ENCODE measurements at places on chromosomes 3 and 15.

DNA sequence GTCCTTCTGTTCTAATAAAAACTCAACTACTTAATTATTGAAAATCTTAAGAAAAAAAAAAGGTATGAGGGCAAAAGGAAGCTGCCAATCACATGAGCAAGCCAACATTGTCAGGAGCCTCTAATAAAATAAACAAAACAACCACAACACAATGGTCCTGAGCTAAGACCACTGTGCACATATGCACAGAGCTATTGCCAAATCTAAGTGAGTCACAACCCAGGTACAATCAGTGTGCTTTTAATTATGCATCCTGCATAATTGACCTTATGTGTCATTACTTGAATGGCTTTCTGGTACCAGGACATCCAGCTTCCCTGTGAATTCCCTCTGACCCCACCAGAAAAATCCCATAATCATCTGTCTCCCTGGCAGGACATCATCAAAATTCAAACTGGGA is 639.8 kb downstream of the MAGI1 start:
- no peak for DNase-seq
- H3K4me1 ChIP-seq: peaks cover 7% of the 10 kb centered on the region
- no peaks in the 10 kb centered on the region for H3K36me3 ChIP-seq

GRCh38 chr15:69753867-69754266 is 301.2 kb downstream of the RPLP1 start:
- DNase-seq: no peak
- H3K4me3 ChIP-seq: no peak overlapping the region
- H3K4me1 ChIP-seq: no peaks in the 10 kb centered on the region
- no peaks in the 10 kb centered on the region for H3K36me3 ChIP-seq
- no peak overlapping the region for H3K27ac ChIP-seq
- H3K27me3 ChIP-seq: no peaks in the 10 kb centered on the region

DNA sequence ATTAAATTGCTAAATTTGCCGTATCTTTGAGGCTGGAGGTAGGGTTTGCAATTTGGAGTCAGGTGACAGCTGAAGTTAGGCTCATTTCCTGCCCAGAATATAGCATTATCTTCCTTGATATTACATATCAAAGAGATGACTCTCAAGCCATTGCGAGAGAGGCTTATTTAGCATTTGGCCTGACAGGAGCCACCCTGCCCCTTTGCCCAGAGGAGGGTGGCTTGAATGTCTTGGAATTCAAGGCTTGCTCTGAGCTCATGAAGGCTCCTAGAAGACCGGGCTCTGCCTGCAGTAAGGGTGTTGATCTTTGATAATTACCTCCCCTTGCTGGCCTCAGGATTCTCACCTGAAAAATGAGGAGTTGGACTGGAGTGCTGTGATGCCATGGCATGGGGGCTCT is 251.4 kb upstream of the C2CD4B start:
- H3K27me3 ChIP-seq: no peaks in the 10 kb centered on the region
- DNase-seq: no peak
- no peak overlapping the region for H3K27ac ChIP-seq
- no peak overlapping the region for H3K4me3 ChIP-seq

GRCh38 chr3:184907681-184908649 is 96.0 kb downstream of the VPS8 start:
- H3K4me3 ChIP-seq: no peak overlapping the region
- peak overlapping the region; percentile 9 for H3K27ac ChIP-seq
- H3K4me1 ChIP-seq: no peaks in the 10 kb centered on the region
- DNase-seq: no peak
- no peaks in the 10 kb centered on the region for H3K27me3 ChIP-seq
- H3K36me3 ChIP-seq: peaks cover 33% of the 10 kb centered on the region

DNA sequence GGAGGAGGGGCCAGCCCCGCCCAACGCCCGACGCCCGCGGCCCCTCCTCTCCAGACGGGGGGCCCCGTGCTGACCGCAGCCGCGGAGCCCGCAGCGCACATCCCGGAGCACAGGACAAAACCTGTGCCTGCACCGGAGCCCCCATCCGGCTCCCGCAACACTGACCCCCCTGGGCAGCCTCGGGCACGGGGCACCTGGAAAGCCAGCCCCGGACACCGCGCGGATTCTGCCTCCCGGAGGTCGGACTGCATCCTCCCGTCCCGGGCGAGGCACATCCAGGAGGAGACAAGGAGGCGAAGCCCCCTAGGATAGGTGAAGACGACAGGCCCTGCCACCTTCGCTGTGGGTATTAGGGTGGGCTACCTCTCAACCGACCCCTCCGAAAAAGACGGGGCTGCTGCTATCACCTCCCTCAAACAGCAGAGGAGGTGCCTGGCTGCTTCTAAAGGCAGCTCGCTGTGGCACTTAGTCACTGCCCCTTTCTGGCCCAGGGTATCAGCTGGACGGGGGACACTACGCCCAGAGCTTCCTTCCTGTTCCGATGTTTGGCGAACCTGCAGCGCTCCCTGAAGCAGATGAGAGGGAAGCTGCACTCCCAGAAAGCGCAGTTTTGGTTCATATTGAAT is 10.6 kb downstream of the XXYLT1 start:
- H3K4me1 ChIP-seq: peaks cover 37% of the 10 kb centered on the region
- peak overlapping the region; percentile 96 for H3K27ac ChIP-seq
- peak overlapping the region; percentile 75 for H3K4me3 ChIP-seq
- H3K36me3 ChIP-seq: no peaks in the 10 kb centered on the region
- no peaks in the 10 kb centered on the region for H3K27me3 ChIP-seq

Data from esophagus muscularis mucosa (tissue), 4 donors.